ENCODE measurements at places on chromosomes 4 and X.

- DNase-seq = no peak
Observed at GRCh38 chr4:42671431-42672194, 14.7 kb upstream of the ATP8A1 start.

DNA sequence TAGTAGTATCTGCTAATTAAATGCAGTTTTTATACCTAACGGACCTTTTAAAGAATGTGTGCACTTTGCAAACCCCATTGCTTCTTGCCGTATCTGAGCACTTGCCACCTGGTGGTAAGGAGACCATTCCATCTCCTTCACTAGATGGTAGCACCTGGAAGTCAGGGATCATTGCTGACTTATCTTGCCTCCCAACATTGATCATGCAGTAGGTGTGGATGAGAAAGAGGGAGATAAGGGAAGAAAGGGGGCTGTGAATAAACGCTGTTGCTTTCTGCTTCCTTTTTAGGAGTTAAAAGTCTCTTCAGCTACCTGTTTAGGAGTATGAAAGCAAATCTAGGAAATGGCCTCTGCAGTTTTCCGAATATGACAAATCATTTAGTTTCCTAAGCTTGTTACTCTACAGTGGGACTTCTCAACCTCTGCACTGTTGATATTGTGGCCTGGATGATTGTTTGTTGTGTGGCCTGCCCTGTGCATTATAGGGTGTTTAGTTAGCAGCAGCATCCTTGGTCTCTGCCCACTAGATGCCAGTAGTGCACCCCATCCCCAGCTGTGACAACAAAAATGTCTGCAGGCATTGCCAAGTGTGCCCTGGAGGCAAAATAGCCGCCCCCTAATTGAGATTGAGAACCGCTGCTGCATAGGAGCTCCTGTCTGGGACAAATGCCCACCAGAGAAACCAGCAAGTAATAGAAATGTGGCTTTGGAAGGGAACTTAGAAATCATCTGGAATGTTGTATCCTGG, 38.8 kb downstream of the GAB1 start:
- no peak for DNase-seq

GRCh38 chr4:122836941-122837340, 10.3 kb downstream of the FGF2 start:
- no peak for DNase-seq

DNA sequence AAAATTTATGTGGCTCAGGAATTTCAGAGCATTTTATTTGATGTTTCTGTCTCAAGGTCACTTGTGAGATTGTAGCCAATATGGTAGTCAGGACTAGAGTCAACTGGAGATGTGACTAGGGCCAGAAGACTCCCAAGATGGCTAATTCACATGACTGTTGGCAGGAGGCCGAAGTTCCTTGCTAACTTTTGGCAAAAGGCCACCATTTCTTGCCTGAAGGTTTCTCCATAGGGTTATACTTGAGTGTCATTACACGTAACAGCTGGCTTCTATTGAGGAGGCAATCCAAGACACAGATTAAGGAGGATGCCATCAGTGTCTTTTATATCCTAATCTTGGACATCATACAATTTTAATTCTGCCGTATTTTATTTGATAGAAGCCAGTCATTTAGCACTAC, 162.3 kb upstream of the MAOA start:
- DNase-seq = no peak

- no peak for DNase-seq
Observed at GRCh38 chrX:47583240-47583861, 1.1 kb downstream of the TIMP1 start.

DNA sequence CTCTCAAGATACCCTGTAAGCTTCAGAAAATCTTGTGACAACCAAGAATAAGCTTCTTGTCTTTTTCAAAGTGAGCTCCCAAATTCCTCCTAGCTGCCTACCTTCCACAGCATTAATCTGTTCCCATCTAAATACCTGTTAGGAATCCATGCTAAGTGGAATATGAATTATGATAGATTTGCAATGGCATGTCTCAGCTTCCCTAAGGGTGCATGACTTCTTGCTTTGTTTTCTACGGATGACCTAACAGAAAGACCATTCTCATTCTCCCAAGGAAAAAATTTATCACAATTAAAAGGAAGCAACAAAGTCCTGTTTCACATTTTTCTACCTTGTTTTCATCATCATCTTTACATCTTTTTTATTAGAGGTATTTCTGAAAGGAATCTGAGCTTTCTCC, 532.7 kb downstream of the GRXCR1 start:
- DNase-seq = no peak

DNA sequence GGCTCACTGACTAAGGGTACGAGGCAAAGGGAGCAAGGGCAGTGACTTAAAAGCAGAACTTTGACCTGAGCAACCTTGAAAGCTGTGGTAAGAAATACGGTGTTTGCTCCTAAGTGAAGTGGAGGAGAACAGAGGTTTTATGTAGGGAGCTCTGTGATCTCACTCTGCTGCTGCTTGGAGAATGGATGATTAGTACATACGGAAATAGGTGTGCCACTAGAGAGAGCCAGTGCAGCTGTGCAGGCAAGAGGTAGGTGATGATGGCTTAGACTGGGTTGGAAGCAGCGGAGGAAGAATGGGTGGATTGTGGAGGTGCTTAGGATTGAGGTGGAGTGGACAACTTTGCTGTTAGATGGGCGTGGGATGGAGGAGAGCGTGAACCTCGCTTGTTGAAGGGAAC, 85.0 kb downstream of the FAM193A start:
- no peak for DNase-seq

GRCh38 chr4:1802720-1803522, 9.8 kb downstream of the FGFR3 start:
- DNase-seq = no peak

- no peak for DNase-seq
Observed at GRCh38 chrX:22541926-22542325, 269.2 kb downstream of the CBLL2 start.
